ENCODE measurements at places on chromosomes 13 and 19.

DNA sequence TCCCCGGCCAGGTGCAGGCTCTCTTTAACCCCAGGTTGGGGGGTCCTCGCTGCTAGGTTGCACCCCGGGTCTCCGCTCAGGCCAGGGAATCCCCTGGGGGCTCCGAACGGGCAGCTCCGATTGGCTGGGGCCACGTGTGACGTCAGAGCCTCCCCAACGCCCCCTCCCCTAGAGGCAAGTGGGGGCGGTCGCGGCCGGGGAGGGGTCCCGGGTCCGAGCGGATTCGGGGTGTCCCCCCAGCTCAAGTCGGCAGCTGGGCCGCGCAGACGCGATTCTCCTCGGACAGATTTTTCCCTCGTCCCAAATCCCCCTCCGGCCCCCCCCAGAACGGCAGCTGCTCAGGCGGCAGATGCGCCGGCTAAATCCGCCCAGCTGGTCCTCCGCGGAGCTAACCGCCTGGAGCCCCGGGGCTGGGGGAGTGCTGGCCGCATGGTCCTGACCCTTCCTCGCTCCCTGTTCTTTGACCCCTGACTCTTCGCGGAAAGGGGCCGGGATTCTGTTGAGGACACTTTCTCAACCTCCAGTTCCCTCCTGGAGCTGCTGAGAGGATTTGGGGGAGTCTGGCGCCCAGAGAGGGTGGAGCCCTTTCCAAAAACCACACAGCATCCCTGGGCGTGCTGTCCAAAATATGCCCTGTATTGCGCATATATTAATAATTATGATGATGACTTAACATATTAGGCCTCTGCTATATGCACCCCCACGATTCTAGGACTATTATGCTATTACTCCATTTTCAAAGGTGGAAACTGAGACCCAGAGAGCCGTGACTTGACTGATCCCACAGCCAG, 25.4 kb upstream of the SEMA6B start:
- peak; percentile 74 for DNase-seq

GRCh38 chr19:16943942-16944625, 55.3 kb downstream of the F2RL3 start:
- DNase-seq = no peak

- DNase-seq = peak; percentile 22
Measured at GRCh38 chr13:48411841-48412531, 927 bp downstream of the LPAR6 start.

DNA sequence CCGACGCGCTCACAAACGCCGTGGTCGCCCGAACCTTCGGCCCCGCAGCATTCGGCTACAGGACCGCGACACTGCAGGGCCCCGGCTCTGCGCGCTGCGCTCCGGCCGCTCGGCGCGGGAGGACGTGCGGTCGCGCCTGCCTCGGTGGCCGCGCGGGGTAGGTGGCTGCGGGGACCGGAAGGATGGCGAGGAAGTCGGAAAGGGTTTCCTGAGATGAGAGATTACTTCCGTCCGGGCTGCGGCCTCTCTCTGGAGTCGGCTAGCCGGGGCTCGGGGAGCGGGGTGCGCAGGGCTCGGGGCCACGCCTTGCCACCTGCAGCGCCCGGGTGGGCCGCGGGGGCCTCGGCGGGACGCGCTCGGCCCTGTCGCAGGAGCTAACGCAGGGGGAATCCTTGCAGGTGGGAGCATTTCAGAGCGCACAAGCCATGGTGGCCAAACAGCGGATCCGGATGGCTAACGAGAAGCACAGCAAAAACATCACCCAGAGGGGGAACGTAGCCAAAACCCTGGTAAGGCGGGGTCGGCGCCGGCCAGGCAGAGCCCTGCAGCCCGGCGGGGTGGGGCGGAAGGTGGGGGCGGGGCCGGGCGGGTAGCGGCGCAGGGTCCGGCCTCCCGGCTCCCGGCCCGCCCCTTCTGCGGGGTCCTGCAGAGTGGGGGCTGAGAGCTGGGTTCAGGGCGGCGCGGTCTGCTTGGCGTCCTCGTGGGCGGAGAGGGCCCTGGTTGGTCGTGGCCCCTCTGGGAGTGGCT, at the start of gene SERP2:
Gene SERP2, plus strand, starts transcription at position 224 of the 747 bp plus-strand sequence. Its CDS starts 202 bp downstream, at position 426.
- DNase-seq = peak; percentile 84

DNA sequence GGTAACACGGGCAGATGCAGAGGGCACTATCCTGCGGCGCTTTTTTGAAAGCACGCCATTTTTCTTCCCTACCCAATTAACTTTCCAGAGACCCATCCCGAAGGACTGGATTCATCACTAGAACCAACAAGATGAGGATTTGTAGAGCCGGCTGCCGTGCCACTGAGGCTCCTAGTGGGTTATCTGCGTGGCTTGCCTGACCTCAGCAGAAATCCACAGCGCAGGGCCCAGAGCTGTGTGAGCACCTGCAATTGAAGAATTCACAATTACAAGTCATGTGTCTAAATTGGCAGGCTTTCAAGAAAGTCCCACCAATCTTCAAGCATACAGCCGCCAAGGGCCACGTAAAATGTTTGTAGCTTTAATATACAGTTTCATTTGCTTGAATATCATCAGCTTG, 75.5 kb downstream of the ALOX5AP start:
- no peak for DNase-seq

DNA sequence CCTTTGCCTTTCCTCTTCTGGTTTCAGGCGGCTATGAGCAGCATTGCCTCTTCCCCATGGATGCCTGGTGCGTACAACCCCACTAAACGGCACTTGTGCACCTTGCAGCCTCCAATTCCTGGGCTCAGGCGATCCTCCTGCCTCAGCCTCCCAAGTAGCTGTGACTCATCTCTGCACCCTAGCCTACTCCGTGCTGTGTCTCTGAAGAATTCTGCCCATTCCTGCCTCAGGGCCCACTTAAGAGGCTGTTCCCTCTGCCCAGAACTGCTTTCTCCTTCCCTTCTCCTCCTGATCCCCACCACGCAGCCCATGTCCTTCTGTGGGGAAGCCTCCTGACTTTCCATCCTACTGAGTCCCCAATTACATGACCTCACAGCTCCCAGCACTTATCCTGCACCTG, 142.2 kb upstream of the ZNF507 start:
- DNase-seq = no peak

- no peak for DNase-seq
Measured at GRCh38 chr13:58306062-58306461, 674.5 kb downstream of the PCDH17 start.

- DNase-seq = no peak
Measured at GRCh38 chr13:109547942-109548341, 238.4 kb downstream of the IRS2 start.

All from GM23338 (cell line).